ENCODE measurements at places on chromosomes 5 and 9. TPM values are rescaled to one million over a fixed set of nuclear protein-coding genes. Genes with fewer than 3 reads are reported as not detected.

- H3K4me1 ChIP-seq = no peaks in the 10 kb centered on the region
- no peak overlapping the region for H3K4me3 ChIP-seq
- no peak overlapping the region for H3K27ac ChIP-seq
Observed at GRCh38 chr5:28975508-28975907, 1937.1 kb upstream of the CDH9 start.

DNA sequence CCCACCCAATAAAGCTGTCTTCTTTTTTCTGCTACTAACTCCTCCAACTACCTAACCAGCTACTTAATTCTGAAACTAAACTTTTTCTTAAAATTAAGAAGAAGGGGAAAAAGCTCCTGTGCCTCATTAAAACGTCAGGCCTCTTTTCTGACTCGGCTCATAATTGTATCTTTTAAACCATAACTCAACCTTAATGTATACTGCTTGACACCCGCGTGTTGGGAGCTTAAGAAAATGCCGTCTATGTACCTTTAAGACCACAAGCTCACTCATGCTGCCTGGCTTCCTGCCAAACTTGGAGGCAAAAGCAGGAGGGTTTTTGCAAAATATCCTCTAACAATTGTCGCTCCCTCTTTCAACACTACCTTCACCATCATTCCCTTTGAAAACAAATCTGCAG lies 5.0 kb downstream of the EBF1 start:
- H3K4me3 ChIP-seq = no peak overlapping the region
- H3K27ac ChIP-seq = no peak overlapping the region
- no peaks in the 10 kb centered on the region for H3K36me3 ChIP-seq
- H3K27me3 ChIP-seq = peaks cover 8% of the 10 kb centered on the region

DNA sequence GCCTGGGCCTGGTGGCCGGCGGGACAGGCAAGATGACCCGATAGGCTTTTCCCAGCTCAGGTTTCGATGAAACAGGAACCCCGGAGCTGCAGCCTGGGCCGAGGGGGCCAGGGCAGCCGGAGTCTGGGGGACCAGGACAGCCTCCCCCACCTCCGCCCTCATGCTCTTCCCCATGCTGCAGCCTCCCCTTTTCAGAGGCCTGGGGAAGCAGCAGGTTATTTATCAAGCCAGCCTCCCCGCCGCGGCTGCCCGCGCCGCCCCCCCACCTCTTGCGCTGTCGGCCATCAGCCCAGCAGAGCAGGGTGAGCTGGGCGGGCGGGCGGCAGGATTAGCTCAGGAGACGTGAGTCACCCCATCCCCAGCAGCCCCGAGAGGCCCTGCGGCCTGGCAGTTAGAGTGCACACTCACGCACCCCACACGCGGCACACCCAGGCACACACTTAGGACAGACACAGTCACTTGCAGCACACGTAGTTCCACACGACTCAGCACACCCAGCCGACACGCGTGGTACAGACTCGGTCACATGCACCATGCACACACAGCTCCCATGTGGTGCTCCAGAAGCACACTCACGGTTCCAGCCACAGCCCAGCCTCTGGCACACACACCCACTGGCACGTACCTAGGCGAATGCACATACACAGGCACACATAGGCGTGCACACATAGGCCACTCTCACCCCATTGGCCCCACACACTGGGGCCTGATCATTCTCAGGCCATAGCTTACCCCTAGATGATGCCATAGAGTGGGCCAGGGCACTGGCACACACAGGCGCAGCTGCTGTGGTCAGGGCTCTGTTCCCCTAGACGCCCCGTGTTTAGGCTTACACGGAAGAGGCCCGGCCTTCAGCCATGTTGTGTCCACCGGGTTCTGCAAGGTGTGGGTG lies 13.0 kb downstream of the CXXC5 start:
- H3K27ac ChIP-seq = peak overlapping the region; percentile 56
- no peak for DNase-seq
- H3K27me3 ChIP-seq = no peaks in the 10 kb centered on the region

CORO2A gene
- total RNA-seq = 2.8 TPM

CARTPT gene
- total RNA-seq = not detected

ZDHHC11 gene
- 0.93 TPM for total RNA-seq

CHSY3 gene
- total RNA-seq = 7.7 TPM

SLC6A18 gene
- not detected for total RNA-seq
